Cardiac septum (tissue), 1 donor: ENCODE measurements at places on chromosomes 4 and X. TPM values are rescaled to one million over a fixed set of nuclear protein-coding genes. Genes with fewer than 3 reads are reported as not detected.

DNA sequence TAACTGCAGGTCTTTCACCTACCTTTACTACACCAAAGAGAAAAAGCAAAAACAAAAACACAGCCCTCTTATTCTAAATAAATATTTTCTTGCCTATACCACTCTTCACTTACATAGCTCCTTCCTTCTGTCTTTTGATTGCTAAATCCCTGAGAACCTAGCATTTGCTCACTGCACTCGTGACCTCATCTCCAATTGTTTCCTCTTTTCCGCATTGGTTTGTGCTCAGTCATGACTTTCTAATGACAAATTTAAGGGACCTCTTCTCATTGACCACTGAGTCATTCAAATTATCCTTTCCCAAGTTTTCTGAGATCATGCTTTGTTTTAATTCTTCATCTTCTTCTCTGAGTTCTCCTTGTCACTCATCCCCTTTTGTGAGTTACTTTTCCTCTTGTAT lies 1697.1 kb downstream of the STIM2 start:
- DNase-seq: no peak

TMSB15C gene
- 0.24 TPM for total RNA-seq

GRCh38 chr4:89598602-89599001 lies 238.4 kb downstream of the SNCA start:
- no peak for DNase-seq

DNA sequence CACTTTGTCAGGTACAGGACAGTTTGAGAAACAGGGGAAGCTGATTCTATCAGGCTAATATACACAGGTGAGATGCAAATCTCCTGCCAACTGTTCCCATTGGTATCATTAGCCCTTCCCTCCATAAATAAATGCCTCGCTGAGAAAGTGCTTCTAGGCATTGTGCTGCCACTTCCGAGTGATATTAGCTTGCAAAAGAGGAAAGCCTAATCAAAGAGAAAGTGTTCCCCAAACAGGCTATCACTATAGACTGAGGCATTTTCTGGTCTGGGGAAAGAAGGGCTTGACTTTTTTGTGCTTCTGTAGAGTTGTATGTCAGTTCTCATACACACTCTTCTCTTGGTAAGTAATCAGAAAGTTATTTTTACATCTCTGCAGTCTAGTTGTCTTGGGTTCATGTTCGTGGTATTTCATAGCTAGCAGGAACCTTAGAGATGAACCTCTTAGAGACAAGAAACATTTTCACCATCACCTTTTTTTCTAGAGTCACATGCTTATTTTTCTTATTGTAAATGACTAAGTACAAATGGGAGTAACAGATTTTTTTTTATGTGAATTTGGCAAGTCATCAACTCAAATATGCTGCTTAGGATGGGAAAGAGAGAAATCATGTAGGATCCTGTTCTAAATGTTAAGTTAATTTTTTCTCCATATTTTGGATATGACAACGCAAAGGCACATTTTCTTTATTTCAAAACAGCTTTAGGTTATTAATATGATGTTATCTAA lies 1009.8 kb downstream of the ADGRL3 start:
- DNase-seq: no peak

PRIMPOL gene
- total RNA-seq: 8.3 TPM

DNA sequence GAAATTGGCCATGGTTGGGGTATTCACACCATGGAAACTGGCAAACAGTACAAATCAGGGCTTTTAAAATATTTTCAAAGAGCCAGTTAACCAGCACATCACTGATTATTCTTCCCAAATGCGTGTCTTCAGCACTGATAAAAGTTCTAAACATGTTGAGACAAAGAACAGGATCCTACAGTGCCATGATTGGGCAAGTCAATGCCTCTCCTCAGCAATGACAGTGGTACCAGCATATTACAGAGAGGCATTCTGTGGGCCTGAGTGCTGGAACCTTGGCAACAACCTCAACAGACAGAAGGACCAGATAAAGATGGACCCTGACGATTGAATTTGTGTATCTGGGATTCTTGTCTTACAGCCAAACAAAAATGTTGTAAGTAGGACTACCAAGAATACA lies 108.9 kb downstream of the EFHC2 start:
- DNase-seq: no peak

MAGEA1 gene
- total RNA-seq: not detected

JCHAIN gene
- 1.5 TPM for total RNA-seq

KCNIP4 gene
- total RNA-seq: not detected

- no peak for DNase-seq
Measured at GRCh38 chr4:40216622-40217366, 20.0 kb downstream of the RHOH start.

- DNase-seq: no peak
Measured at GRCh38 chrX:15465896-15466651, 27.1 kb downstream of the PIR start.

DNA sequence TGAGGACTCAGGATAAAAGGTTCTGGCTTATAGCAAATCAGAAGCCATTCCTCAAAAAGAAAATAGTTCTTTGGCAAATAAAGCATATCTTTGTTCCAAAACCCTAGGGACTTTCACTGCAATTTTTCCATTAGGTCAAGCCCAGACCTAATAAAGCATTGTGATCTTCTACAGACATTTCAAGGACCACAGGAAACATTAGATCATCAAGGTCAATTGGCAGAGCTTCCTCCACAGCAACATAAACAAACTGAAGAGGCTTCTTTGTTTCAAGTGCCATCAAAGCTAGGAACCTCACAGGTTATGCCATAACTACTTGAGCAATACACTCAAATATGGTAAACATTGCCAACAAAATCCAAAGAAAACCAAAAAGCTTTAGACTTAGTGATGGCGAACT lies 144.9 kb downstream of the ANXA5 start:
- DNase-seq: no peak

DNA sequence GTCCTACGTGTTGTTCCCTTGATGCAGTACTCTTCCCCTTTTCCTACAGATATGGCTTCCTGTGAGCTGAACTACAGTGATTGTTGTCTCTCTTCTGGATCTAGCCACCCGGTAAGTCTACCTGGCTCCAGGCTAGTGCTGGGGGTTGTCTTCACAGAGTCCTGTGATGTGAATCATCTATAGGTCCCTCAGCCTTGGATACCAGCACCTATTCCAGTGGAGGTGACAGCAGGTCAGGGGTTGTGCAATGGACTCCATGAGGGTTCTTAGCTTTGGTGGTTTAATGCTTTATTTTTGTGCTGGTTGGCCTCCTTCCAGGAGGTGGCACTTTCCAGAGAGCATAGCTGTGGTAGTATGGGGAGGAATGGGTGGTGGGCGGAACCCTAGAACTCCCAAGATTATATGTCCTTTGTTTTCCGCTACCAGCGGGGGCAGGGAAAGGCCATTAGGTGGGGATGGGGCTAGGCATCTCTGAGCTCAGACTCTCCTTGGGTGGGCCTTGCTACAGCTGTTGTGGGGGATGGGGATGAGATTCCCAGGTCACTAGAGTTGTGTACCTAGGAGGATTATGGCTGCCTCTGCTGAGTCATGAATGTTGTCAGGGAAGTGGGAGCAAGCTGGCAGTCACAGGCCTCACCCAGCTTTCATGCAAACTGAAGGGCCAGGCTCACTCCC lies 121.4 kb upstream of the ANKRD50 start:
- no peak for DNase-seq

- DNase-seq: no peak
Measured at GRCh38 chr4:159216834-159217233, 114.0 kb downstream of the RAPGEF2 start.

ALPK1 gene
- total RNA-seq: 4.9 TPM

GRCh38 chr4:10619855-10620254 lies 64.7 kb downstream of the CLNK start:
- DNase-seq: no peak

- DNase-seq: no peak
Measured at GRCh38 chr4:22531311-22532019, 15.6 kb upstream of the ADGRA3 start.

DNA sequence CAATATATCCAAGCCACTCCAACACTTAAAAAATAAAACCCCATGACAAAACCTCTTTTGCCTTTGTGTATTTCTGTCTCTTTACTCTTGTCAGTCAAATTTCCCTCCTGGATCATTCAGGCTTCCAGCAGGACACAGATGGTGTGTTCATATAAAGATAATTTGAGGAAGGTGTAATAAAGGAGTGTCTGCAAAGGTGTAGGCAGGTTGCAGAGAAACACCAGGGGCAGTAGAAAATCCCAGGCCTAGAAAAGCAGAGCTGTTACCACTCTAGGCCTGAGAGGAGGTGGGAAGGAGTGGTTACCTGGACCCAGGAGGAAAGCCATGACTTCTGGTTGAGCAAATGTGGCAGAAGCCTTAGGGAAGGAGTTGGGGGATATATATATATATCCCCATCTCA lies 28.8 kb downstream of the CHRNA9 start:
- peak; percentile 20 for DNase-seq
